ENCODE measurements at places on chromosomes 16 and 17.

GRCh38 chr17:46822388-46822921, 4.0 kb upstream of the WNT3 start:
- no peak for DNase-seq

- no peak for DNase-seq
These were observed 15.3 kb upstream of the TRIM37 start for GRCh38 chr17:59121901-59122480.

GRCh38 chr17:17711641-17712162, 30.4 kb downstream of the RAI1 start:
- DNase-seq, result no peak

DNA sequence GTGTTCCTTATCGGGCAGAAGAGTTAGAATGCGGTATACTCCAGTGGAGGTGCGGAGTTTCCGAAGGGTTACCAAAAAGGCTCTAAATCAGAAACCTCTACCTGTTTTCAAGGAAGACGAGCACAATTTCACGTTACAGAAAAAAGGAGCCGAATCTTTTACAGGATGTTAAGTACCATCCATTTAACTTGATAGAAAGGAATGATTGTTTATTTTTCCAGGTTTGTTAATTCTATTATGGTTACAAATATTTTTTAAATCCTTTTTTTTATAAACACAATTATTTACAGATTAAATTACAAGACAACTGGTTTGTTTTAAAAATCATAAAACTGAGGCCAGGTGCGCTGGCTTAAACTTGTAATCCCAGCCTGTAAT, 18.2 kb downstream of the ZNF213 start:
- DNase-seq, result no peak

Data from T follicular helper cell (primary cell).